Hippocampal formation (tissue), 2 donors: ENCODE measurements at places on chromosomes 11 and 22.

- no peak for DNase-seq
Observed at GRCh38 chr11:116233561-116233960, 539.2 kb downstream of the BUD13 start.

DNA sequence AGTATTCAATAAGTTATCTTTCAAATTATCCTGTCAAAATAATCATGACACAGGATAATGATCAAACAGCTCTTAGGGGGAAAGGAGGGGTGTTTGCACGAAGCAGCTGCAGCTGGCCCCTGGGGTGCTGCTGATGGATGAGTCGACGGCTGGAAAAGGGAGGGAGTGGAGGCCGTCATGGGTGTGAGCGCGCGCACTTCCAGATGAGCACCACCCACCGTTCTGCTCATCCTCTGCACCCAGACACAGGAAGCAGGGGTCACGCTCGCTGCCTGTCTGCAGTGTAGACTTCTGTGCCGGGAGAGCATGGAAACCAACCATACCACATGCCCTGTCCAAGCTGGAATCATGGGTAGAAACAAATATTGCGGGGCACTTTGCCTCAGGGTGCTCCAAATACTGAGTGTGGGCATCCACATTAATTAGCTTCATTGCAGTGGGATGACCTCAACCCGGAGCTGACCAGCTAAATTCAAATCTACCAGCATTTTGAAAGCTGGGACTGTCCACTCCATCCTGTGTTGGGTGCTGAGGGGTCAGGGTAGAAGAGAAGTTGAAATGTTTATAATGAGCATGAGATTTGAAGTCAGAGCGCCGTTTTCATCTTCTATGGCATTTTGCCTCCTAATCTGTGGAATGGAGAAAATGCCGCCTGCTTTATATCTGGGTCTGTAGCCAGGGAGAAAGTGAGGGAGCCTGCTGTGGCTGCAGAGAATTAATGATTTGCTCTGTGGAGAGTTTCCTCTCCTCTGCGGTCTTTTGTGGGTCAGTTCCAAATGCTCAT is 802.4 kb downstream of the TBC1D22A start:
- DNase-seq, result no peak

DNA sequence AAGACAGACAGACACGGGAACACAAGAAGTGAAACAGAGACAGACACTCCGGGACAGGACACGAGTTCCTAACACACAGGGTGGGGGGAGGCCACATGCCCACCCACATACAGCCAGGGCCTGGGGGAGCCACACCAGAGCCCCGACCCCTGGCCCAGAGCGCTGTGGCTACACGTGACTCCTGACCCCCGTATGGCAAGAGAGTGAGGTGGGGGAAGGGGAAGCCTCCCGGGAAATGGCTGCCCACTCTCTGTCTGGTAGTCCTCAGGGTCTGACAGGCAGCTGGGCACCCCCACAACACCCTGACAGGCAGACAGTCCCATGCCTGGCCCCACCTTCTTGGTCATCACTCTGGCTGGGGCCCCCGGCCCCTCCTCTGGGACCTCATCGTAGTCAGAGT is 38.6 kb upstream of the PDE2A start:
- no peak for DNase-seq

- DNase-seq, result no peak
Observed at GRCh38 chr22:35537232-35537631, 3.4 kb upstream of the RASD2 start.

DNA sequence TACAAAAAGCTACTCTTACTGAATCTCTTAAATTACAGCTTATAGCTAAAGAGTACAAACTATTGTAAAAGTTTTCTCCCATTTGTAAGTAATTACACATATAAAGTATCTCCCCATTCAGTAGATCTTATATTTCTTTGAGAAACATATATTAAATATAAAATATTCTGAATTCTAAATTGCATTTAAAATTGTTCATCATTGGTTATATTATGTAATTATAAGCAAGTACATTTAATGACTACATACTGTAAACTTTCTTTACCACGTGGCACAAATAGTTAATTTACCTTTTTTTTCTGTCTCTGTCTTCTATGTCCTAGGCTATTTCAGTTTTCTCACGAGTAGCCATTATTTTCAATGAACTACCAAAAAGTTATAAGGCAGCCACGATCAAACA is 101.2 kb upstream of the SERPIND1 start:
- DNase-seq, result no peak

DNA sequence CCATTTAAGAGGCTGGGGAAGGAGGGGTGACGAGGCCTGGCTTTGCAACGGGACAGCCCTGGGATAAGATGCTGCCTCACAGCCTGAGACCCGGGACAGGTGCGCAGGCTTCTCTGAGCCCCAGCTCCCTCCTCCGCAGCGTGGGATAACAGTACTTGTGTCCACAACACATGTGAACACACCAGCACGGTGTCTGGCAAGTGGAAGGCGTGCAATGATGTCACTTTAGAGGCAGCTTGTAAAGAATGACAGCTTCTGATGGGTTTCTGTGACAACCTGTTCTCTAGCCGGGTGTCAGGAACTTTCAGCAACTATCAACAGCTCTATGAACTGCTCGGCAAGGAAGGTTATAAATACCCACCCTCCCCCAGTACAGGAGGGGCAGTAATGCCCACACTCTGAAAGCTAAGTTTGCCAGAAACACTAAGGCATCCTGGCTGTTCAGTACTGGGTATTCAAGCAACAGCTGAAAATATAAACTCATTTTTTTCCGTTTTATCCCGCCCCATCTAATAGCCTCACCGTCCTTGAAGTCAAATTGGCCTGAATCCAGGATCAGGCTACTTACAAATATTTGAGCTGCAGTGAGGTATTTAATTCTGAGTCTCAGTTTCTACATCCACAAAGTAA is 59.7 kb downstream of the MYH9 start:
- no peak for DNase-seq

GRCh38 chr11:62560566-62561103 is 13.1 kb downstream of the EEF1G start:
- peak; percentile 35 for DNase-seq

DNA sequence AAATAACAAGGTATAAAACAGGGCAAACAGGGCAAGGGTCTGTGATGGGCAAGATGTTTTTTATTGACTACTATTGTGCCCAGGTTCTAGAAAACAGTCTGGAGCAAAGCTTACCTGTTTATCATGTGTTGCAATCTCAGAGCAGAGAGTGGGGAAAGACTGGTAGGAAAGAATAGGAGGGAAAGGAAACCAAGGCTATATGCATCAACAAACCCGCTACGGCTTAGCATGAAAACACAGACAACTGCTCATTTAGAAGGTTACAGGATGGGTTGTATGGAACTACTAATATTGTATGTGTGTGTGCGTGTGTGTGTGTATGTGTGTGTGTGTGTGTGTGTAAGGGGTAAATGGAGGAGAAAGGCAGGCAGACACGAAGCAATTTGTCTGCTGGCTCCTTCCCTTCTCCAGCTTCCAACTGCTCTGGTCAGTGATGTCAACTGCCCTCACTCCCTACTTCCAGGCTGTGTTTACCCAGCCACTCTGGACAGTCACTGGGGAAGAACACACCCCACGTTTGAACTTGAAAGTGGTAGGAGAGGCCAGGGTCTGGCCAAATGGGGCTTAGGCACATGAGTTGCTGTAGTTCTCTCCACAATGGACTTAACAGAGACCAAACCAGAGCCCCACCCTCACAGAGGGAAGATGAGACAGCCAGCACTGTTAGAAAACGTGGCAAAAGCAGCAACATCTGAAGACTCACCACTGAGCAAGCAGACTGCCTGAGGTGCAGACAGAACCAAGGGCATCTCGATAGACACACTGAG is 47.0 kb downstream of the GAB2 start:
- DNase-seq, result no peak

- no peak for DNase-seq
Observed at GRCh38 chr22:39712751-39713525, 142.4 kb downstream of the CACNA1I start.

DNA sequence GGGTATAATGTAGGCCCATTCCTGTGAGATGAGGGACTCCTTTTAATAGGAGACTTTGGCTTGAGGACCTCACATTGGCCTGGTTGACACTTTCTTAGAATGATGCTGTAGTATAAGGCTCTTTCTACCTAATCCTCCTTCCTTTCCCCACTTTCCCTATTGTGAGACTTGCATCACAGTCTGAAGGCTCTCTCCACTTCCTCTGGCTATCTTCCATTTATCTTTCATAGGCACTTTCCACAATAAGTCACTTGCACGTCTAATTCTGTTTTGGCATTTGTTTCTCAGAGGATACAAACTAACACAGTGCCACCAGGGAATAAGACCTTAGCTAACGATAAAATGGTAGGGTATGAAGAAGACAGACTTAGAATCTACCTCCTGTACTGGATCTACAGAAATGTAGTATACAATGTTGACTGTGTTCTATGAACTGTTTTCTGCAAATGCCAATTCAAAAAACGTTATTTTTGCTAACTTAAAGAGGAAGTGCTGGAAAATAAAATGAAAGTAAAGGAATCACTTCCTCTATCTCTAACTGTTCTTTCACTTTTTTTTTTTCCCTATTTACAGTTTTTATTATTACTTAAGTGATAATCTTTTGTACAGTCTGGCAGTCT is 17.9 kb upstream of the PDE3B start:
- no peak for DNase-seq

GRCh38 chr22:30855266-30855665 is 113.3 kb downstream of the MORC2 start:
- no peak for DNase-seq

DNA sequence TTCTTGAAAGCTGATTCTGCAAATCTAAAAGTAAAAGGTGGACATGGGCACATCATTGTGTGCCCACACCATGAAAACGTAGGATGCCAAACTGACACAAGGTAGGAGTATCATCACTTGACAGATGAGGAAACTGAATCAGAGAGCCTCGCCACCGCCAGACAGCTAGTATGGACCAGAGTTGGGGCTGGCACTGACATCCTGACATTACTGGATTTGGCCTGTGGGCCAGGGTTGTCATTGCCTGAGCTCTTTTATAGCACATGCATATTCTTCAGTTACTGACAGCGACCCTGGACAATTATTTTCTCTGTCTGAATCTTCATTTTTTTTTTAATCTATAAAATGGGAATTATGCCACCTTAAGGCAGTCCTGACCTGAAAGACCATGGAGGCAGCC is 16.5 kb downstream of the USP35 start:
- no peak for DNase-seq

- no peak for DNase-seq
Observed at GRCh38 chr22:46421267-46421666, 85.8 kb downstream of the TRMU start.

- no peak for DNase-seq
Observed at GRCh38 chr22:19723983-19724827, 866 bp downstream of the GP1BB start.

DNA sequence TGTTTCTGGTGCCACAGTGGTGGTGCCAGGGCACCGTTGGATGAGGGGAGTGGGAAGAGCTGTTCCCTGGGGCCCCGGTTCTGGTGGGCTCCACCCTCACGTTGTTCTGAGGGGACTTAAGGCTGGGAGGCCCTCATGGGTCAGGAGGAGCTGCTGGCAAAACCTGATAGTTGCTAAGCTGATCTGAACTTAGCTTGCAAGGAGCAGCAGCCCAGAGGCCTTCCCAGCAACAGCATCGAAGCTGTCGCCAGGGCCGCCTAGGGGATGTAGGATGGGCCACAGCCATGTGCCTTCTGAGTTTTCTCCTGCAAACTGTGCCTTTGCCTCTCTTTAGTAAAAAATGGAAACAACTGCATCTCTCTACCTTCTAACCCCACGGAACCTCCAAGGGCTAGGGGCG is 240.2 kb downstream of the TBC1D22A start:
- no peak for DNase-seq

GRCh38 chr22:29734406-29734805 is 14.6 kb downstream of the CABP7 start:
- DNase-seq, result no peak
